Diencephalon (tissue), 1 donor: ENCODE measurements at places on chromosomes 4 and X. TPM values are rescaled to one million over a fixed set of nuclear protein-coding genes. Genes with fewer than 3 reads are reported as not detected.

The ANK2 gene
- 684 TPM for total RNA-seq

The PIR gene
- 6.2 TPM for total RNA-seq

The P2RY8 gene
- under 0.01 TPM for total RNA-seq

The FAM9C gene
- total RNA-seq = under 0.01 TPM

The KDR gene
- 18.7 TPM for total RNA-seq
